ENCODE measurements at places on chromosomes 11 and 22. TPM values are rescaled to one million over a fixed set of nuclear protein-coding genes. Genes with fewer than 3 reads are reported as not detected.
A peak's percentile ranks its signal among the peaks of the same experiment; 100 is the strongest.

Gene RFPL3
- total RNA-seq: not detected

Gene FAM181B
- 0.11 TPM for total RNA-seq

GRCh38 chr11:74466916-74467885 lies at the start of gene KCNE3:
KCNE3 (minus strand) TSS chr11:74467549; CDS start chr11:74457563, 9,986 bp downstream.
- no peak for DNase-seq

- DNase-seq: no peak
Measured at GRCh38 chr11:111792955-111793500, 26.8 kb upstream of the PPP2R1B start.

DNA sequence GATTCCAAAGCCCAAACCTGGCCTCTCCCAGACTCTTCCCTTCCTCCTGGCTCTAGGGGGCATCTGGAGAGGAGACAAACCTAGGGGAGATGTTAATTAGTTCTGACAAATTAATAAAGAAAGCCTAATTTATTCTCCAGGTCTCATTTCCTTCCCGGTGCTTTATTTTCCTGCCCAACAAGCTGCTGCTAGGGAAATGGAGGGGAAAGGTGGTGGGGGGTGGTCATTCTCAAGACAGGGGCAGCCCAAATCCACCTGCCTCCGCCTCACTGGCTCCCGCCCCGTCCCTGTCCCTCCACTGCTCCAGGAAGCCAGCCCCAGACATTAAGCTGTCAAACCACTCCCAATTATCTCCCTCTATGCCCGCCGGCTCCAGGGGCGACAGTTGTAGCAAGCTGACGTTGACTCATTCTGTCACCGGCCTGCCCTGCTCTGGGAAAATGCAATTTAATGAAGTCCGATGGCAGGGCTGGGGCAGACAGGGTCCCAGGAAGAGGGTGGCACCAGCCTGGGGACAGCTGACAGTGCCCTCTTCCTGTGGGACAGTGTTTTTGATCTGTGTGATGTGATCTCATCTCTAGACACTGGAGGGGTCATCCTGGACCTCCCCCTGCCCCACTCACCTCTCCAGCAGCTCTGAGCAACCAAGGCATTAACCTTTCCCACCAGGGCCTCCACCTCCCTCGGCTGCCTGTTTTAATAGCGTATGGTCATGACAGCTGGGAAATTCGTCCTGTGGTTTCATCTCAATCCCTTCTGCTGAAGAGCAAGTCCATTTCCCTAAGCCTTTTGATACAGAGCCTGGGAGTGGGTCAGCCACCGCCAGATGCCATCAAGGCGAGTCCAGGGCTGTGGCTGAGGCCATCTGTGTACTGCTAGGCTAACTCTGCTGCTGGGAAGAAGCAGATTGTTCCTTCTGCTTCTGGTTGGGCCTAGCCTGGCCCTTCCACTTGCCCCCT lies 27.1 kb downstream of the NECTIN1 start:
- DNase-seq: no peak

- DNase-seq: no peak
Measured at GRCh38 chr22:22085702-22086500, 103.3 kb upstream of the TOP3B start.

Gene RAB39A
- total RNA-seq: not detected

DNA sequence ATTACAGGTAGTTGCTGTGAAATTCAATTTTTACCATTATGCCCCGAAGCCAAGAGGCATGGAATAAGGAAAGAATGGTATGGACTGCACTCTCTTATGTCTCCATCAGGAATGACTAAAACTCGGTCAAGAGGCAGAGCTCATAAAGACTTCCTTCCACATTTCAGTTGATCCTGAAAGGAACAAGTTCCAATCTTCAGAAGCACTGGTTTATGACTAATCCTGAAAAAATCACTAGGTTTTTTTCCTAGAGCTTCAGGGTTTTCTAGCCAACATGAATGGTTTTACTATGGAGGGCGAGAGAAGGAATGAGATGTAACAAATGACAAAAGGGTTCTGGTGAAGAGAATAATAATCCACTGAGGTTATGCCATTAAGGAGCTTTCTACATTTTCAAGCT lies 832.2 kb downstream of the NTM start:
- no peak for DNase-seq

- DNase-seq: no peak
Measured at GRCh38 chr11:10204021-10204420, 90.0 kb downstream of the SBF2 start.

DNA sequence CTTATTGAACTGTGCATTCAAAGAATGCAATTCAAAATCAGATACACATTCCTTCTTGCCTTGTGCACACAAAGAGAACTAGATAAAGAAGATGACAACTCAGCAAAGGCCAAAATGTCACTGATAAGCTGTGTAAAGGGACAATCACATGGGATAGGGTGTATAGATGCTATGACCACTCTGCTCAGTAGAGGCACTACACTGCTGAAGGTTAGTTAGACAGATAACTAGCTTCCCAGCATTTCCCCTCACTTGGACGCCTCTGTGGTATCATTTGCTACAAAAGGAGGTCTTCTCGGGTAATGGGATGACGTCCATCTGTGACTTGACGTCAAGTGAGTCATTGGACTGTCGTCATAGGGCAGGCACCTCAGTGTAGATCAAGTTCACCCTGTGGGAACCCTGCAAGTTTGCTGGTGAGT lies 424.9 kb upstream of the CCDC90B start:
- no peak for DNase-seq

DNA sequence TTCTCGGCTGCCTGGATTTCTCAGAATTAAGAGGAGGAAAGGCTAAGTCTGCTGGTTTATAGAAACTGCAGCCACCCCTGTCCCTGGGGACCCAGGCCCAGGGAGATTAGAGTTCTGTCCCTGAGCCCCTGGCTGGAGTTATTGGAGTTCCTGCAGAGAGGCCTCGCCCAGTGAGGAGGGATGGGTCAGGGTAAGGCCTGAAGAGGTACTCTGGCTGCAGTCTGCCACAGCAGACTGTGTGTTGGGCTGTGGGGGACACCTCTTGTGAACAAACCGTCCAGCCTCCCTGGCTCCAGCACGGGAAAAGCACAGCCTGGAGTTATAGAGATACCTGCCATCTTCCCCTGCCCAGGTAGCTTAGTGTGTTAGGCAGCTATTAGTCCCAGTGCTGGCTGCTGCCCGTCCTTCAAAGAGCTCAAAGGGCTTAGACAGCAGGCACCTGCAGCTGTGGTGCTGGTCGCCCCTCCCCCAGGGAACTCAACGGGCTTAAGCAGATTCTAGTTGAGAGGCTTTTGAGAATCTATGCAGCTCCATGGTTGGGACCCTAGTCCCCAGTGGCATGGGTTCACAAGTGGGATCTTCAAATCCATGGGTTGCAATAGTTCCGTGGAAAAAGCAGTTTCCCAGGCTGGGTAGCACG lies 36.6 kb upstream of the MUC15 start:
- DNase-seq: no peak

DNA sequence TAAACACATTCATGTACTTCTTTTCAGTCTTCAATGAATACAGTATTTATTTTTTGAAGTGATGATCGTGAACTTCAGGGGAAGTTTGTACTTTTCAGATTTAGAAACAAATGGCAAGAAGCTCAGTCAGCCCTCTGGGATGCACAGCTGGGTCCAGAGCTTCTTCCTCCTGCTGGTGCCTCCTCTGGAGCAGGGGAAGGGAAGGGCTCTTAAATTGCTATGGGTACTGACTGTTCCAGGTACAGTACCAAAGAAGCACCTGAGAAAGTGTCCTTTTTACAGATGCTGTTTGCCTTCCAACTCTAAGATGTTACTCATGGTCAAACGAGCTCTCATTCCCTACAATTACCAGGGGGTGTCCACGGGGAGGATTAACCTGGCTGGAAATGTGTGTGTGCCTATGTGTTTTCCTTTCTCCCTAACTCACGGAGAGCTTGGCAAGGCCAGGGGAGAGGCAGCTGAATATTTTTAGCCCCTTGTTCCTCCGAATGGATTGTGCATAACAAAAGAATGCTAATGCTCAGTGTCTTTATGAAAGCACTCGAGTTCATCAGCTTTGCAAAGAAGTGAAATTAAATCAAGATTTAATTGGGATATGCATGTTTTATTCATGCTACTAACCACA lies 313.7 kb upstream of the CADM1 start:
- no peak for DNase-seq

GRCh38 chr22:32880893-32881596 lies 79.5 kb downstream of the TIMP3 start:
- no peak for DNase-seq

- no peak for DNase-seq
Measured at GRCh38 chr22:36244522-36245391, 5.4 kb upstream of the APOL2 start.

DNA sequence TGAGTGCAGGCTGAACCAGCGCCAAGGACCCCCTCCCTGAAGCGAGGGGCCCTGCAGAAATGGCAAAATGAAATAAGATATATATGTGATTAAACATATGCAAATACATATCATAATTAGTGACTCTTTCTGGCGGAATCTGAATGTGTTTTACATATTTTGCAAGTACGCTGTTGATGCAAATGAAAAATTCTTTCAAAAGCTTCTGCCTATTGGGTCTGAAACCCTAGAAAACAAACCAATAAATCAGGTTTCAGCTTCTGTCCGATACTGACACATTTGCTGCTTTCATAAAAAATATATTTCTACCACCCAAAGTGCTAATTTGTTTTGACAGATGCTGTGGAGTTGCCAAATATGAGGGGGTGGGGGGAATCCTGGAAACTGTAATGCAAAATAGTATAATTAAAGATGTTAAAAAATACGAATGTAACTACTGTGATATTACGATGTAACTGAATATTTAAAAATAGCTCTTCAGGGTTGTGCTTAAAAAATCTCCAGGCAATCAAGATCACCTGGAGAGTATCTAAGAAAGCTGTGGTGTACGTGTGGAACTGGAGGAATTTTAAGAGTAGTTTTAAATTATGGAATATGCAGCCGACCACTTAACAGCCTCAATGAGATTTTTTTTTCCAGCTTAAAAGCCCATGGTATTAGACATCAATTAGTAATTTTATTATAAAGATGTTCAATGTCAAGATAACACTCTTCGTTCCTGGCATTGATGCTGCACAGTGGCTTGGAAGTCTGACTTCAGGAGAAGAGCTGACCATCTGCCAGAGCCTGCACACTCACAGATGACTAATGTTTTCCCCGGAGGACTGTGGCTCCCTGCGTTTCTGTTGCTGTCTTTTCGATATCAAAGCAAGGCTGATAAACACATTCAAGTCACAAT lies 122.2 kb upstream of the RCN1 start:
- no peak for DNase-seq

DNA sequence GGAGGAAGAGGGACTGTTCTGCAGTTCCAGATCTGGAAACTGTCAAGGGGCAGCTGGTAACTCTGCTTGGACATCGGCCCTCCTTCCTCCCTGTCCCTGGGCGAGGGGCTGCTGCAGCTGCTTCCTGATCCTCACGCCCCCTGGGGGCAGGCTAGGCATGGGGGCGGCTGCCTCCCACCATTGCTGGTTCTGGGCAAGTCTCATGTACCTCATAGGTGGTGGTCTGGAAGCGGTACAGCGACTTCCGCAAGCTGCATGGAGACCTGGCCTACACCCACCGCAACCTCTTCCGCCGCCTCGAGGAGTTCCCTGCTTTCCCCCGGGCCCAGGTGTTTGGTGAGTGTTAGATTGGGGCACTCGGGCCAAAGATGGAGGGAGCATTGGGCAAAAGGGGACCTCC lies 5.0 kb downstream of the SNX15 start:
- DNase-seq: no peak

- no peak for DNase-seq
Measured at GRCh38 chr11:92211576-92212167, 12.9 kb upstream of the FAT3 start.

- DNase-seq: no peak
Measured at GRCh38 chr11:61554172-61554988, 26.5 kb downstream of the SYT7 start.

- DNase-seq: no peak
Measured at GRCh38 chr11:15591112-15591537, 476.4 kb downstream of the INSC start.

DNA sequence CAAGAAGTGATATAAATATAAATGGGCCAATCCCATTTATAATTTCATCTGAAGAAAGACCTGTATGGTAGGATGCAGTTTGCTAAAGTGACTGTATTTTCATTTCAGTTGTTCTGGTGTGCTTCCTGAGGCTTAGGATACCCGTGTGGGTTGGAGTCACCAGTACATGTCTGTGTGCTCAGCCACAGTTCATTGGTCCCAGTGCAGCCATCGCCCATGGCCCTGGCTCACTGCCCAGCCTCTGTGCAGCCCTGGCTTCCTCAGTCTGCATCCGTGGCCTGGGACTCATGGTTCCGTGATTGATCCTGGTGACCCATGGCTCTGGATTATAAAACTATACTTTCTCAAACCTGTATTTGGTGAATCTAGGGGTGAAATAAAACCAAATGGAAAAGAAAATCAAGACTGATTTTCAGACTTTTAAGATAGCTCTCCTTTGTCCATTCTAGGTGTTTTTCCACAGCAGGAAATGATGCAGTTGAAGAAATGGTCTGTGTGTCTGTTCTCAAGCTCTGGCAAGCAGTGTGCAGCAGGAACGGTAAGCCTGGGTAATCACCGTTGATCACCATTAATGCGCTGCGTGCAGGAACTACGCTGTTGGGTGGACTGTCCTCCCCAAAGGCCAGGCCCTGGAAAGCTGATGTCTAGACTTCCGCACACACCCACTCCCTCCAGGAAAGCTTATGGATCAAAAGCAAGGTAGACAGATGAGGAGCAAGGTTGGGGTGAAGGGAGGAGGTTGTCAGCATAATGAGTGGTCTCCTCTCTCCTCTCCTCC lies 27.2 kb downstream of the TTC12 start:
- no peak for DNase-seq

Gene MIAT
- 260 TPM for total RNA-seq

Gene DDX25
- not detected for total RNA-seq

DNA sequence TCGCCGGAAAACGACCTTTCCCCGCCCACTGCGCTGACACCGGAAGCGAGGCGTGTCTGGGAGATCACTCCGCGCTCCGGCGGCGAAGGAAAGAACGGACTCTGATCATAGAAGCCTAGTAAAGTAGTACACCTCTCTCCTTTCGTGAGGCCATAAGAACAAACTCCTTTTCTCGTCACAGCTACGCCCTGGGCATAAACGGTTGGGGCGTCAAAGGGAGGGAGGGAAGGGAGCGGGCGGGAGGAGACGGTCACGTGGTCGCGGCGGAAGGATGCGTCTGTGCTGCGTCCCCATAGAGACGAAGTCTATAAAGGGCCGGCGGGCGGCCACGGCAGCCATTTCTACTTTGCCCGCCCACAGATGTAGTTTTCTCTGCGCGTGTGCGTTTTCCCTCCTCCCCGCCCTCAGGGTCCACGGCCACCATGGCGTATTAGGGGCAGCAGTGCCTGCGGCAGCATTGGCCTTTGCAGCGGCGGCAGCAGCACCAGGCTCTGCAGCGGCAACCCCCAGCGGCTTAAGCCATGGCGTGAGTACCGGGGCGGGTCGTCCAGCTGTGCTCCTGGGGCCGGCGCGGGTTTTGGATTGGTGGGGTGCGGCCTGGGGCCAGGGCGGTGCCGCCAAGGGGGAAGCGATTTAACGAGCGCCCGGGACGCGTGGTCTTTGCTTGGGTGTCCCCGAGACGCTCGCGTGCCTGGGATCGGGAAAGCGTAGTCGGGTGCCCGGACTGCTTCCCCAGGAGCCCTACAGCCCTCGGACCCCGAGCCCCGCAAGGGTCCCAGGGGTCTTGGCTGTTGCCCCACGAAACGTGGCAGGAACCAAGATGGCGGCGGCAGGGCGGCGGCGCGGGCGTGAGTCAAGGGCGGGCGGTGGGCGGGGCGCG lies at the start of gene ATF4:
Gene ATF4, plus strand, starts transcription at position 337 of the 880 bp plus-strand sequence. CDS start 884 bp downstream, outside the sequence.
- peak; percentile 96 for DNase-seq

Gene INSC
- total RNA-seq: 0.35 TPM

- peak; percentile 37 for DNase-seq
Measured at GRCh38 chr11:32894149-32894827, 1.7 kb downstream of the QSER1 start.

Gene UCP3
- total RNA-seq: 4.8 TPM

Gene ST13
- 168 TPM for total RNA-seq
